ENCODE measurements at places on chromosomes 5 and 9. TPM values are rescaled to one million over a fixed set of nuclear protein-coding genes. Genes with fewer than 3 reads are reported as not detected.

The DDX41 gene
- total RNA-seq, result 74.0 TPM

The PPP3R2 gene
- total RNA-seq, result not detected

The SLC6A7 gene
- not detected for total RNA-seq

The ZDHHC11B gene
- total RNA-seq, result not detected

The ADAMTS16 gene
- total RNA-seq, result 1.3 TPM

The NADK2 gene
- 52.9 TPM for total RNA-seq

Data from renal cortical epithelial cell (primary cell).